ENCODE measurements at places on chromosomes 12 and 14. TPM values are rescaled to one million over a fixed set of nuclear protein-coding genes. Genes with fewer than 3 reads are reported as not detected.

DNA sequence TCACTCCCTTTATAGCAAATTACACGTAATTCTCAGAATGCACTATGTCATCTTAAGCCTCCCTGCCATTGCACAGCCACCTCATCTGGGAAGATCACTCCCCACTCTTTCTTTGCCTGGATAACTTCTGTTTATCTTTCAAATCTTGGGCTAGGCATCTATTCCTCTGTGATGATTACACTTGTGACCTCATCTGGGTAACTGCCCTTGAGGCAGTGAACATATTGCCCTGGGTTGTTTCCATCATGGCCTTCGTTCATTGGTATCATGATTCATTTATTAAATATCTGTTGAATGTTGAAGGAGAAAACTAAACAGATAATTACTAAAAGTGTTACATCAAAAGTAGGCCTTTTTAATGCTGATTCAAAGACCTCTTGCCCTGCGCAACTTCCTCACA lies 26.2 kb upstream of the PDE3A start:
- no peak for DNase-seq

DNA sequence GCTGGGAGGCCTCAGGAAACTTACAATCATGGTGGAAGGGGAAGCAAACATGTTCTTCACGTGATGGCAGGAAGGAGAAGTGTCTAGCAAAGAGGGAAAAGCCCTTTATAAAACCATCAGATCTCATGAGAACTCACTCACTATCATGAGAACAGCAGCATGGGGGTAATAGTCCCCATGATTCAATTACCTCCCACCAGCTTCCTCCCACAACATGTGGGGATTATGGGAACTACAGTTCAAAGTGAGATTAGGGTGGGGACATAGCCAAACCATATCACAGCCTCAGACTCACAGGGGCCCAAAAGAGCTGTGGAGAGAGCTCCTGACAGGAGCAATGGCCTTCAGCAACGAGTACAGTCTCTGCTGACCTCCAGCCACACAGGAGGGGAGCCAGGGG lies 151.4 kb downstream of the GXYLT1 start:
- DNase-seq, result no peak

GRCh38 chr12:116882742-116883141 lies 1.5 kb upstream of the HRK start:
- no peak for DNase-seq

DNA sequence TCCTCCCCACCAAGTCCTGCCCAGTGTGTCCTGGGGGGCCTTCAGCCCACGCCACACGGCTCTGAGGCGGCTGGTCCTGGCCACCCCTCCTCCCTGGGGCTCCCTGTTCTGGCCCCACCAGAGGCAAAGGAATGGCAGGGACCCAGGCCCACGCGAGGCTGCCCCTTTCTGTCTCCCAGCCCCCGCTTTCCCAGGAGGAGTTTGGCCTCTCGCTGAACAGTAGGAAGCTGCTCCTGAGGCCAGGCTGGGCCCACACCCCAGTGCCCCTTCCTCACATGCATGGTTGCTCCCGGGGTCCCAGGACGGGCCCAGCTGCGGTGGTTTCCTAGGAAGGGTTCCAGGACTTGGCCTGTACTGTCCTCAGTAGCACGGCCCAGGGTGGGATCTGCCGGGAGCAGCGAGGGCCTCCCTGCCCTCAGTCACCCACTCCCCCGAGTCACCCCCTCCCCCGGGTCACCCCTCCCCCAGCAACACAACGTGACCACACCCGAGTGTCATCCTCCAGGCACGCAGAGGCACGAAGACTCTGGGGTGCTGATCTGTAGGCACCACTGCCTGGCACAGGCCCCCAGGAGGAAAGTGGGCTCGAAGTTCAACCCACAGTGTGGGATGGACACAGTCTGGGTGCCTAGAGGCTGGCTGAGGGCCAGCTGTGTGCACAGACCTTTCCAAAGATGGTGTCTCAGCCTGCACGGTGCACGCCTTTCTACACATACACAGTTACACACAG lies 33.0 kb downstream of the LRCOL1 start:
- no peak for DNase-seq

Gene CCDC196
- polyA plus RNA-seq, result not detected

All from muscle of arm (tissue), 14 donors.